ENCODE measurements at places on chromosomes 16 and 17.

- DNase-seq = no peak
Observed at GRCh38 chr17:82302568-82302963, 14.8 kb downstream of the CD7 start.

- no peak for DNase-seq
Observed at GRCh38 chr17:56165072-56165641, 11.9 kb downstream of the ANKFN1 start.

GRCh38 chr17:82570277-82570676 is 50.7 kb downstream of the FOXK2 start:
- no peak for DNase-seq

DNA sequence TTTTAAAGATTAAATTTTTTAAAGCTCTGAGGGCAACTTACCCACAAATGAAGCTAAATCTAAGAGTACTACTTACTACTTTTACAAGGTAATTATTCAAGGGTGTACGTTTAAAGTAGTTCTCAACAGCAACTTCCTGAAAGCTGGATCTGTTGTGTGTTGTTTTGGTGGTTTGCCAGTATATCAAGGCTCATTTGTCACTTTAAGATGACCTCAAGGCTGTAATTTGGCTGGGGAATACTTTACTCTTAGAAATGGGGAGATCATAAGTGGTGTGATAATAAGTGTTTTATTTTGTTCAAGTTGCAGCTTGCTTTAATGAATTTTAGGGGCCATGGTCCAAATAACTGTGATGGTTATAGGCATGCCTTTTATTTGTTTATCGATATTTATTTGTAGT is 30.4 kb downstream of the AP2B1 start:
- no peak for DNase-seq

- no peak for DNase-seq
Observed at GRCh38 chr17:4483012-4483840, 15.5 kb upstream of the SPNS2 start.

DNA sequence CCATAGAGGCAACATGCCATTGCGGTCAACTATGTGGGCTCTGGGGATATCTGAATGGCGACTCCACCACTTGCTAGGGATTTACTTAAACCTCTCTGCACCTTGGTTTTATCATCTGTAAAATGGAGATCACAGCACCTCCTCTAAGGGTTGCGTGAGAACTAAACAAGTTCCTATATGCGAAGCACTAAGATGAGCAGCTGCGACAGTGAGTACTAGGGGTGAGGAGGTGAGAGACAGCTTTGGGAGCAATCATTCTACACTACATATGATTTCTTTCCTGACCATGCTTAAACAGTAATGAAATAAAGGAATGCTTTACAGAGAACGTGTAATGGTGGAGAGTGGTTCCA is 61.4 kb downstream of the CREBBP start:
- DNase-seq = no peak

GRCh38 chr16:1705688-1706385 is at the start of gene MAPK8IP3:
Gene MAPK8IP3, plus strand, starts transcription at chr16:1706195. Its CDS starts 145 bp downstream, at chr16:1706340.
- peak; percentile 94 for DNase-seq

DNA sequence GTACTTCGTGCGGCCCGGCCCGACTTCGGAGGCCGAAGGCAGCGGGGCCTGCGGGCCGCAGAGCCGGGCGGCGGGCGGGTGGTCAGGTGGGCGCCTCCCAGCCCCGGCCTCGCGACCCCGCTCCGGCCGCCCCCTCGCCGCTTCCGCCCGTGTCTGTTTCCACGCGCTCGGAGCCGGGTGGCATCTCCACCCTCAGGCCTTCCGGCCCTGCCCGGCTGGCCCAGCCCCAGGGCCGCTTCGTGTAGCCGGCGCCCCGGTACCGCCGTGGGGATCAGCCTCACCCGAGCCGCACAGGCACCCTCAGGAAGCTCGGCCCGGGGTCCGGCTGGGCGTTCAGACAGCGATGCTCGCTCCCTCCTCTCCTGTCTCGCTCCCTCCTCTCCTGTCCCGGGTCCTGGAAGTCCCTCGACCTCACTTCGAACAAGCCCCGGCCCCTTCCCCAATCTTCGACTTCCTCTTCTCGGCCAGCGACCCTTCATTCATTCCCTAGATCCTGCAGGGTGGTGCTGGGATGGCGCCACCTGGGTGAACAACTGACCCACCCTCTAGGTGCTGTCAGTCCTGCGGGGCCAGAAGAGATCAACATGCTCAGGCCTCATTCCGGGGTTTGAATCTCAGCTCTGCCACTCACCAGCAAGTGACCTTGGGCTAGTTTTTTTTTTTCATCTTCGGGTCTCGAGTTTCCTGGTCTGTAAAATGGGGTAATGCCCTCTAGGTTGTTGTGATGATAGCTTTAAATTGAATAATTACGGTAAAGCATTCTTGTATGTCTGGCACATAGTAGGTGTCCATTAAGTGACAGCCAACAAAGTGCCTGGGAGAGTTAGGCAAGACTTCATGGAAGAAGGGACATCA is 610 bp downstream of the VPS4A start:
- no peak for DNase-seq

DNA sequence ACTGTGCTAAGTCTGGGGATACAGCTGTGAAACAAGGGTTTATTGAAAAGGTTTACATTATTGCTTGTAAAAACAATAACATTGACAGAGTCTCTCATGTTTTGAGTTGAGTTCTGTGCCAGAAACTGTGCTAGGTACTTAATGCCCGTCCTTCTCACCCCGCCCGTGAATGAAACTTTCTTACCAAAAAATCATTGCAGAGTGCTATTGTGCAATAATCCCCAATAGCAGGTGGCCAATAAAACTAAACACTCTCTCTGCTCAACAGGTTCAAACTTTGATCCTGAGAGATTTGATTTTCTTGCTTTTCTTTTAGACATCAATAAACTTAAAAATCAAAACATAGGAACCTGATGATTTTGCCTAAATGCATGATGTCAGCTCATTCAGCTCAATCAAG is 441.6 kb downstream of the HAPSTR1 start:
- no peak for DNase-seq
